ENCODE measurements at places on chromosomes 1 and 21.

DNA sequence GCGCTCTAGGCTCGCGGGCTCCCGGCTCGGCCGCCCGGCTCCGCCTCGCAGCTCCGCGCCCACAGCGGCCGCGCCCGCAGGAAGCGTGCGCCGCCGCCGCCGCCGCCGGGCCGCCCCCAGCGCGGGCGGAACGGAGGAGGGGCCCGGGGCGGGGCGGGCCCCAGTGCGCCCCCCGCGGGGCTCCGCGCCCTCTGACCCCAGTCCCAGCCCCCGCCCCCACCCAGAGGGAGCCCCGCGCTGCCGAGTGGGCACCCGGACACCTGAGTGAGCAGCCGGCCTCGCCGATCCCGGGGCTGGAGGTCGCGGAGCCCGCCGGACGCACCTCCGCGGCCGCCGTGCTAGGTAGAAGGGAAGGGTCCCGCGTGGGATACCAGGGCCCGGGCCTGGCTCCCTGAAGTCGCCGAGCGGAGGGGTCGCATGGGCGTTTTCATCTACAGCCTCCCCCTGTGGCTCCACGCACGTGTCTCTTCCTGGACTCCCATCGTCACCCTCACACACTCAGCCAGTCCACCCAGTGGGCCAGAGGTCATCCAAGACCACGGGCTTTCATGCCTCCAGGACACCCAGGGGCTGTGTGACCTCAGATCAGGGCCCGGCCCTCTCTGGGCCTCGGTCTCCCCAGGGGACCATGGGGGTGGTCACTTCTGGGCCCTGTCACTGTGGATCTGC lies at the start of gene SDC3:
SDC3 (minus strand) TSS at position 63 of the 669 bp plus-strand sequence. CDS start 172 bp downstream, outside the sequence.
- DNase-seq: no peak

- peak; percentile 57 for DNase-seq
Observed at GRCh38 chr1:206663832-206664652, 20.7 kb upstream of the MAPKAPK2 start.

- no peak for DNase-seq
Observed at GRCh38 chr1:223248770-223249140, 105.7 kb upstream of the TLR5 start.

DNA sequence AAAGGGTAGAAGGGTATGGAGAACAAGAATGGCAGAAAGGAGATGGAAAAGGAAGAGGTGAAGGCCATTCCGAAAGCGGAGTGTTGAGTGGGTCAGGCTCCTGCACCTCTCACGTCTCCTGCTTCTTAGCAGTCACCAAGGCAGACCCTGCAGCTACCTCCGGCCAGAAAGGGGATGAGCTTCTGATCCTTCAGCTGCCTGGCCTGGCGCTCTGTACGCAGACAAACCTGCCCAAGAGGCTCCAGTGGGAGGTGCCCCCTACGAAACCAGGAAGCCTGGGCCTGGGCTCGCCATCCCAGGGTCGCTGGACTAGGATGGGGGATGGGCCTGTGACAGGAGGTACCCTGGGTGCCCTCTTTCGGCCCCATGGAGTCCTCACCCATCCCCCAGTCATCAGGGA lies 3.0 kb downstream of the GPR61 start:
- no peak for DNase-seq

GRCh38 chr1:200877839-200878551 lies 5.2 kb downstream of the GPR25 start:
- DNase-seq: no peak

DNA sequence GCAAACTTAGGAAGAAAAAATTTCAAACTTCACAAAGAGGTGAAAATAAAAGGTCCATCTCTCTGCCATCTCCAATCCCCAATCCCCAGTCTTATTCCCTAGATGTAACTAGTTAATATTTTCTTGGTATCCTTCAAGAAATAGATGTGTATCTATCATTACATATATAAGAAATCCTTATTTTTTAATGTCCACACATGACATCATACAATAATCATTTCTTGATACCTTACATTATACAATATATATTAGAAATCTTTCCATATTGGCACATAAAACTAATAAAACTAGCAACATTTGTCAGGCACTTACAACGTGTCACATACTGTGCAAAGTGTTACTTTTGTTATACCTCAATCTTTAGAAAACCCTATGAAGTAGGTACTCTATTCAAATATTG lies 16.2 kb downstream of the DOCK7 start:
- DNase-seq: no peak

GRCh38 chr21:24781146-24781545 lies 826.1 kb downstream of the MRPL39 start:
- DNase-seq: no peak

GRCh38 chr1:189432753-189433152 lies 1044.9 kb downstream of the BRINP3 start:
- no peak for DNase-seq

DNA sequence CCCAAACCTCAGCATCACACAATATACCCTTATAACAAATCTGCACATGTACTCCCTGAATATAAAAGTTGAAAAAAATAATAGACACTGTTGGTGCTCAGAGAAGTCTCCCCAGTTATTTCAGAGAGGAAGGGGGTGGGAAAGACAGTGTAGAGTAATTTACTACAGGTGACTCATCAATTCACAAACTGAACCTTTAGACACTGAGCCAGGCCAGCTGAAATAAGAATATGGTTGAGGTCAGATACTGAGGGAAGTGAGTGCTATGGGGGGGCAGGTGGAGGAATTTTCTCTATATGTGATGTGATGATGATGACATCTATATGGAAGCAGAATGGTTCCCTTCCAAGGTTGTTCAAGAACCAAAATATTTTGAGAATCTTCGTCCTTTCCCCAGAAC lies 50.1 kb downstream of the MRPL39 start:
- no peak for DNase-seq

- no peak for DNase-seq
Observed at GRCh38 chr1:199512037-199512710, 515.3 kb upstream of the NR5A2 start.

- no peak for DNase-seq
Observed at GRCh38 chr21:43832158-43832550, 32.9 kb upstream of the AGPAT3 start.

DNA sequence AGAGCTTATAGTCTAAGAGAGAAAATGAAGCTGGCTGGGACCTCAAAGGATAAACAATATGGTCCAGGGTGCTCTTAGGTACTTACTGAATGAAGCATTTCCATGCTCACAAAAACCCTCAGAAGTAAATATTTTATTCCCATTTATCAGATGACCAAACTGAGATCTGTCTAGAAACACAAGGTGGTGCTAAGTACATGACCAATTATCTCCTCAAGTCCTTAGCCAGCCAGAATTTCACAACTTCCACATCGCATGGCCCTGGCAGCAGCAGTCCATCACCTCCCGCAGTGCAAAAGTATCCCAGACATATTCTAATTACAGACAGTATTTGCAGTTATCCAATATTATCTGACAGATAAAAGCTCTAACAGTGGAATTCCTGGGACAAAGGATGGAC lies 321.7 kb upstream of the PROX1 start:
- DNase-seq: no peak

GRCh38 chr1:217363319-217363718 lies 267.6 kb downstream of the GPATCH2 start:
- DNase-seq: no peak

DNA sequence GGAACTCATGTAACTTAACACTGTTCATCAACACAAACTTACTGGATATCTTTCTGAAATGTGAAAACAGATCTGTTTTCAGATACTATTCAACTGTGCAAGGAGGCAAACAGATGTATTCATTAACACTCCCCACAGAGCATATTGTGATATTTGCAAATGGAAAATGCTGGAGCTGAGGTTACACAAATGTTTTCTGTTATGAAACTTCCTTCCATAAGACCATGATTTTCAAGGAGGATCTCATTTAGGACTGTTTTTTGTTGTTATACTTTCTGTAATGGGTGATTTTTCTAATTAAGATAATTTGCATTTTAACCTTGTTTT lies 56.1 kb downstream of the GABPA start:
- no peak for DNase-seq

DNA sequence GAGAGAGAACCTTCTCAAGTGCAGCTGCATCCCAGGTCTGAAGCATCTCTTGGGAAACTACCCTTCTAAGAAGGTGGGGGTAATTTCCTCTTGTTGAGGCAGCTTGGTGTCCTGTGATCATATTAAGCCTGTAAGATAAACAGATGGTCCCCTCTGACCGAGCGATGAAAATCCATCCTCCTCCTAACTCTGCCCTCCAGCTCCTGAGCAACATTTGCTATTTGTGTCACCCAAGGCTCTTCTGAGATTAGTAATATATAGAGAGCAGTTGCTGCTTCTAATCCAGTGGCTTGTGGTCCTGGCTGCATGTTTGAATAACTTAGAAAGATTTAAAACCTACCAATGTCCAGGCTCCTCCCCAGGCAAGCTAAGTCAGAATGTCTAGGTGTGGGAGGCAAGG lies 123.7 kb downstream of the DISC1 start:
- DNase-seq: no peak

GRCh38 chr1:43870306-43870705 lies 63.3 kb upstream of the ARTN start:
- no peak for DNase-seq

GRCh38 chr1:157105988-157106812 lies 6.6 kb upstream of the ETV3L start:
- DNase-seq: no peak

DNA sequence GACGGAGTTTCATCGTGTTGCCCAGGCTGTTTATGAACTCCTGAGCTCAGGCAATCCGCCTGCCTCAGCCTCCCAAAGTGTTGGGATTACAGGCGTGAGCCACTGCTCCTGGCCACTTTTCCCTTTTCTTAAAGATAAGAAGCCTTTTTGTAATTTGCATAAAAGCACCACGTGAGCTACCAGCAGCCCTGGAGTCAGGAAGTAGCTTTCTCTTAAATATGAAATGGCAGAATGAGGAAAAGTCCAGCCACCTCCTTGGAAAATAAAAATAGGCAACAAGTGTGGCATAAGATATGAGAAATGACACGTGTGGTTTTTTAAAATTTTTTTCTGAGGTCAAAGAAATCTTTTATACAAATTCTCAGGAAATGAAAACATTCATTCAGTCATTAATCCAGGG lies 259.7 kb downstream of the DYRK1A start:
- DNase-seq: no peak

DNA sequence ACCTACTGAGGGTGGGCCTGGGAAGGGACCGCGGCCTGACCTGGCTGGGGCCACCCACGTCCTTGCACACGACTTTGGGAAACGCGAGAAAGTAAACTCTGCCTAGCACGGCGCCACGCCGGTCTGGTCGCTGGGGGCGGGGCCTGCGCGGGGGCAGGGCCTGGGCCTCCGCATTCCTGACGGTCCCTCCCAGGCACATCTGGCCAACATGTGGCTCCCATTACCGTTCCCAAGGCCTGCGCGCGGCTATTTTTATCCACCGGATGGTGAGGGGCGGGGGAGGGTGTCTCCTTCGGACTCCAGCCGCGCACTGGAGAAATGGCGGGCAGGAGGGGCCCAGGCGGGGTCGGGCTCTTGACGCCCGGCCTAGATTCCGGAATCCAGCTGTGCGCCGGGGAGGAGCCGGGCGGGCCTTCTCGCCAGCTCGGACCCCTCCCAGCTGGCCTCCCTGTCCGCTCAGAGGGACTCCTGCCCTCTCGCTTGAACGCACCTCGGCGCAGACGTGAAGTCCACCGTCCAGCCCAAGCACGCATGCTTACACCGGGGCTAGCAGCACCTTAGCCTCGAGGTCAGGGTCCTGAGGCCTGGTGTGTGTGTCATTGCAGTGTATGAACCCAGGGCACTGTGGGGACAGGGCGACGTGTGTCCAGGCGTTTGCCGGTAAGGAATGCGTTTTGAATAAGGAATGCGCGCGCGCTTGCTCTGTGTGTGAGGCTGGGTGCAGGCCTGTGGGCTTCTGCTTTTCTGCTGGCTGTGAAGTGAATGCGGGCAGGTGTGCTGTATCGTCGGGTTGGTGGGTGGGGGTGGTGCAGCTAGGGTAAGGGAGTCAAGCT lies 2.1 kb downstream of the EVA1B start:
- no peak for DNase-seq

DNA sequence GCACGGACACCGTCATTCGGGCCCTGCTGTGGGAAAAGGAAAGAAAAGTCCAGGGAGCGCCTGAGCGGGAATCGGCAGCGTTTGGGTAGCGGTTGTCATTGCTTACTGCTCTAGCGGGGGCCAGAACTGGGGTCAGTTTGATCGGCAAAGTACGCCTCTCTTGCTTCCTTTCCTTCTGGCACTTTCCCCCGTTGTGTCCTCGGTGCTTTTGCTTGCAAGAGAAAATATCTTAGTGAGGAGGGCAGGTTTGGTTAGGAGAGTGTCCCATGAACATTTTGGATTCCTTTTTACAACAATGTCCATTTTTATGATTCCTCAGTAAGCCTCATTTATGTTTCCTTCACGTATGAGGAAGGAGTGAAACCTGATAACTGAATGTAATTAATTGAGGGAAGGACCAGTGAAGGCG lies 670 bp downstream of the ST3GAL3 start:
- DNase-seq: no peak

DNA sequence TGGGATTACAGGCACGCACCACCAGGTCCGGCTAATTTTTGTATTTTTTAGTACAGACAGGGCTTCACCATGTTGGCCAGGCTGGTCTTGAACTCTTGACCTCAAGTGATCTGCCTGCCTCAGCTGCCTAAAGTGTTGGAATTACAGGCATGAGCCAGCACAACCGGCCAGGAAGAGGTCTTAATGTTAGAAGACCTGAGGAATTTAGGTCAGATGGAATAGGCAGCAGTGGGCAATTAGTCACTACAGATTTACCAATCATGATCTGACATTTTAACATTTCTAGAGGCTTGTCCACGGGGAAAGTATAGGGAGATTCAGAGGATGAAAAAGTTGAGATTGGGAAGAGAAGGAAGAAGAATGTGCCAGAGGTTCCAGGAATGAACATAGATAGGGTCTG lies 8.9 kb upstream of the APP start:
- DNase-seq: no peak

GRCh38 chr1:169298441-169298840 lies 69.2 kb downstream of the NME7 start:
- DNase-seq: no peak

DNA sequence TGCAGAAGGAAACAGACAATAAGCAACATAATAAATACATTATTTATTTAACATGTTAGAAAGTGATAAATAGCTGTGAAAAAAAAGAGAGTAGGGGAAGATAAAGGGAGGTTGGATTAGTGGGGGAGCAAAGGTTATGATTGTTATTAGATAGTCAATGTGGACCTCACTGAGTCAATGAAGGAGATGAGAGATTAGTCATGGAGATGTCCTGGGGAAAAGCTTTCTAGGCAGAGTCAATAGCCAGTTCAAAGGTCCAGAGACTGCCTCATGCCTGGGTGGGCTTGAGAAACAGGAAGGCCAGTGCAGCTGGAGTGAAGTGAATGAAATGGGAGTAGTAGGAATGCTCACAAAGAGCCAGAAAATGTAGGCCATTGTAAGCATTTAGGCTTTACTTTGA lies 187.1 kb upstream of the CACYBP start:
- no peak for DNase-seq

- no peak for DNase-seq
Observed at GRCh38 chr1:150479370-150479769, 7.8 kb upstream of the TARS2 start.

DNA sequence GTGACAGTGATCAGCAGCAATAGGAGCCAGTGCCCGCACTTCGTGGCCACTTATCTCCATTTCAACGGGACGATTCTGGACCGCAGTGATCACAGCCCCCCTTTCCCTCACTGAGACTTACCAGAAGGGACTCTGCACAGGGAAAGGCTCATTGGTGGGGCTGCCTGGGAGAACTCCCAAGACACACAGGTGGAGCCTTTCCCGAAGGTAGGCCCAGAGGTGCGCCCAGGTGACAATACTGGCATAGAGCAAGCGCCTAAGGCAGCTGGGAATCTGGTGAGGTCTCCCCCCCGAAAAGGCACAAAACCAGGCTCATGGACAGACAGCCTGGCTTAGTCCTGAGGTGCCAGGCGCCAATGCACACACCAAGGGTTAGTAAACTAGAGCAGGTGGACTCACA lies 318.9 kb downstream of the AJAP1 start:
- no peak for DNase-seq
